ENCODE measurements at places on chromosomes 3 and 15.

DNA sequence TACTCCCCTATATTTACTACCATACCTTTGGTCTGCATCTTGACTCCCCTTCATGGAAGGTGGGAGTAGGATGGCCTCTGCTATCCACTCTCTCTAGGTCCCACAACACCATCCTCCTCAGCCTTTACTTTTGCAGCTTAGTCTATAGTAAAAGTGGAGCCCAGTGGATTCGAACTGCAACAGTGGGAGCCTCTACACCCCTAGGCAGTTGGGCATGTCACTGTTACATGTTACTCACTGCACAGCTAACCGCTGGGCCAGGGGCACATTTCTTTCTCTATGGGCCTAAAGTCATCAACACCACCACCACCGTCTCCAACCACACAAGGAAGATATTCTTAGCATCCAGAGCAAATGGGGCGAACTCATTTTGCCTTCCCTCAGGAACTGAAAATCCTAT, 62.9 kb downstream of the KLF13 start:
- DNase-seq = no peak

- no peak for DNase-seq
Observed at GRCh38 chr3:167001374-167001773, 378.7 kb downstream of the ZBBX start.

DNA sequence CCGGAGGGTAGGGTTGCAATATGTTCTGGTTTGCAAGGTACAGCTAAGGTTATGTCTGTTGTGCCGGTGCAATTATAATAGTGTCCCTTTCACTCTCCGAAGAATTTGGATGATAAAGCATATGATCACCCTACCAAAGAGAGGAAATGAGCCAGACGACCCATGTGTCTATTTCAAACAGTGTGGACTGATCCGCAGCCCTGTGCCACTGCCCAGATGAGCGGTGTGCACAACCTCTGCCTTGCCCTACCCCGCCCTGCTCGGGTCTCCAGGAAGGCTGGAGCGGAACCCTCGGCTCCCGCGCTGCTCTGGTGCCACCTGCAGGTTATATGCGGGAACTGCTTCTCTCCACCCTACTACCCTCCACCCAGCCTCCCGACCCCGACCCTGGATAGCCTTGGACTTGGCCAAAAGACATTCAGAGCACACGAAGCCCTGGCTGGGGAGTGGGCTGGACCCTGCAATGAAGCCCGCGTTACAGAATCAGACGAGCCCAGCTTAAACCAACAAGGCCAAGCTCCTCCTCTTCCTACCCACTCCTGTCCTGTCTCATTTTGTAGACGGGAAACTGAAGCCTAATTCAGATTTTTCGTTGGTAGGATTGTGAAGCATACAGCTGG, 68.4 kb upstream of the CHRNB4 start:
- peak; percentile 36 for DNase-seq

- no peak for DNase-seq
Observed at GRCh38 chr3:97817965-97818364, 3.8 kb upstream of the CRYBG3 start.

- no peak for DNase-seq
Observed at GRCh38 chr3:181728470-181729340, 17.0 kb downstream of the SOX2 start.

DNA sequence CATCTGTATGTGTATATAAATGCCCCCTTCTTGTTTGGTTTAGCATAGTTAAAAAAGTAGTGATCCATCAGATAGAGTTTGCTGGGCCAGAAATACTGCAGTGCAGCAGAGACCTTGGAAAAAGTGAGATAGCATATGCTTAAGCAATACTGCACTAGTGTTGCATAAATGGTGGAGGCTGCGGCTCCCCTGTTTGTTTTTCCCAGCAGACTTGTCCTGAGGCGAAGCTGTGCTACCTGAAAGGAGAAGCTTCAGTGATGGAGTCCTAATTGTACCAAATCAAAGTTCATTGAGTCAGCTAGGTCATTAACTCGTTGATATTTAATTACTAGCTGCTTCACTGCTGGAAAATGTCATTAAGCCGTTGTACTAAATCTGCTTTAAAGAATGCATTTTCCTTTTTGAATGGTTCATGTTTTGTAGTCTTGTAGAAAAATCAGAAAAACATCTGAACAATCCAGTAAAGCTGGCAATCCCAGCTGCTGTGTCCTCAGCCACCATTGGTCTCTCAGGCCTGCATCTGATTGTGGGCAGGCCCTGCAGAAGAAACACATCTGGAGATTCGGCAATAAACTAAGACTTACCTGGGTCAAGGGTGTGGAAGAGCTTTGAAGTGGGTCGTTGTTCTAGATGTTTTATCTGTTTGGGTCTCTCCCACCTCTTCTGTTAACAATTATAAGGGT, 169.6 kb downstream of the B3GALNT1 start:
- DNase-seq = no peak

DNA sequence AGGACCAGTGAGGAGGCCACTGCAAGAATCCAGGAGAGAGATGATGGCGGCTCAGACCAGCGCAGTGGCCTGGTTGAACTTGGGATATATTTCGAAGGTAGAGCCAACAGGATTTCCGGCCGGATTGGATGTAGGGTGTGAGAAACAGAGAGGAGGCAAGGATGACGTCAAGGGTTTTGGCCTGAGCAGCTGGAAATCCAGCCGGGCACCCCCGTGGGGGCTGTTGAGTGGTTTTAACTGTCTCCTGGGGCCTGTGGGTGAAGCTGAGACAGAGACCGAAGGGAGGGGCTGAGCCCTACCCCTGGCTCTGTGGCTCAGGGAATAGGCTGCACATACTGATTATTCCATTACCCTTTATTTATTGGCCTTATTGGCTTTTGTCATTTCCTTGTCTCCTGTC, 45.7 kb downstream of the EXOG start:
- peak; percentile 98 for DNase-seq

- DNase-seq = no peak
Observed at GRCh38 chr3:15653321-15653720, 51.8 kb downstream of the BTD start.

- DNase-seq = no peak
Observed at GRCh38 chr15:68808091-68808490, 12.6 kb downstream of the ANP32A start.

GRCh38 chr15:58771621-58772250, 634 bp downstream of the MINDY2 start:
- peak; percentile 13 for DNase-seq

DNA sequence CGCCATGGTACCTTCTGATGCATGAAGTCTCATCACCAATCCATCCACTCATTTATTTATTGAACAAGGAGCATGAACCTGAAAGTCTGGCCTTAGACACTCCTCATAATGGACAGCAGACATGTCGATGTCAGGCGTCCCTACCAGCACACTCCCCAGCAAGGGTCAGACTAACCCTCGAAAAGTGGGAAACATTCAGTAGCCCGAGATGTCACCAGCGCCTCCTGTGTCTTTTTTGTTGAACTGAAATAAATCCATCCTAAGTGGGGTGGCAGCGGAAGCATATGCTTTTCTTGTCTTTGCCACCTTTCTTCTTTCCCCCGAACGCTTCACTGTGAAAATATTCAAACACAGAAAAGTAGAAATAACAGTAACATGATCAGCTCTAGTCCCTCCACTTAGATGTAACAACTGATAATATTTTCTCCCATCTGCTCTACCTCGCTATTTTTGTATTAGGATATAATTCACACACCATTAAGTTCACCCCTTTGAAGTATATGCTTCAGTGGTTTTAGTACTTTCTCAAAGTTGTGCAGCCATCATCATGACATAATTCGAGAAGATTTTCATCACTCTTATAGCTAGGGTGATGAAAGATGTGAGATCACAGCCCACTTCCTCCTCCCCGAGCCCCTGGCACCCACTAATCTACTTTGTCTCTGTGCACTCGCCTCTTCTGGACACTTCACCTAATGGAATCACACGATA, 121.6 kb downstream of the ADAMTS17 start:
- DNase-seq = no peak

DNA sequence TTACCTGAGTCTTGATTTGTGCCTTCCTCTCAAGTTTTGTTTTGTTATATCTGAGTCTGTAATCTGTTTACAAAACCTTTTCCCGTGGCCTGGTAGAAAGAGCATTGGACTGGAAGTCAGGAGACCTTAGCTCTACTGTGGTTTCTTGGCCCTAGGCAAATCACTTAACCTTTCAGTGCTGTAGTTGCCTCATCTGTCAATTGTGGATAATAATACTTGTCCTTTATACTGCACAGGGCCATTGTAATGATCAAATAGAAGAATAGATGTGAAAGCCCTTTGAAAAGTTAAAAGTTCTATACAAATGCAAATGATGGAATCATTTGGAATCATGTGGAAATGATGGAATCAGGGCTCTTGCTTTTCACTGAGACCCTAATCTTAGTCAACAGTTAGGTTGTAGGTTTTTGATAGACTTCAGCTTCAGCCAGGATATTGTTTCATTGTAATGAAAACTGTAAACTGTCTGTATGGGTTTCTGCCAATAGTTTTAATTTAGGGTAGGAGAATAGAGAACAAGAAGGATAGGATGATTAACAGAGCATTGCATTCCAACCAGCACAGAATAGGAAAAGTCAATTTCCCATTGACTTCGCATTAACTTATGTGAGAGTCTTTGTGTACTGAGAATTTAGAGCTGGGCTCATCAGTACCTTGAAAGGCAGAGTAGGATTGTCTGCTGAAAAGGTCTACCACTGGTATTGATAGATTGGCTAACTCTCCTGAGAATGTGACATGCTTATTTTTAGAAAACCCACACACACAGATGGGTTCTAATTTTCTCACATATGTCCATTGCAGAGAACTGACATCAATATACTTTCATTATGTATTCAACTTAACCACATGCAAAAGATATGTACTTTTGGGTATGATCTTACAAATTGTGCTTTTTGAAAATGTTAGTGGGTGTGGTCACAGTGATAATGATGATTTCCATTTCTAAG, 21.8 kb downstream of the MAP2K5 start:
- no peak for DNase-seq

DNA sequence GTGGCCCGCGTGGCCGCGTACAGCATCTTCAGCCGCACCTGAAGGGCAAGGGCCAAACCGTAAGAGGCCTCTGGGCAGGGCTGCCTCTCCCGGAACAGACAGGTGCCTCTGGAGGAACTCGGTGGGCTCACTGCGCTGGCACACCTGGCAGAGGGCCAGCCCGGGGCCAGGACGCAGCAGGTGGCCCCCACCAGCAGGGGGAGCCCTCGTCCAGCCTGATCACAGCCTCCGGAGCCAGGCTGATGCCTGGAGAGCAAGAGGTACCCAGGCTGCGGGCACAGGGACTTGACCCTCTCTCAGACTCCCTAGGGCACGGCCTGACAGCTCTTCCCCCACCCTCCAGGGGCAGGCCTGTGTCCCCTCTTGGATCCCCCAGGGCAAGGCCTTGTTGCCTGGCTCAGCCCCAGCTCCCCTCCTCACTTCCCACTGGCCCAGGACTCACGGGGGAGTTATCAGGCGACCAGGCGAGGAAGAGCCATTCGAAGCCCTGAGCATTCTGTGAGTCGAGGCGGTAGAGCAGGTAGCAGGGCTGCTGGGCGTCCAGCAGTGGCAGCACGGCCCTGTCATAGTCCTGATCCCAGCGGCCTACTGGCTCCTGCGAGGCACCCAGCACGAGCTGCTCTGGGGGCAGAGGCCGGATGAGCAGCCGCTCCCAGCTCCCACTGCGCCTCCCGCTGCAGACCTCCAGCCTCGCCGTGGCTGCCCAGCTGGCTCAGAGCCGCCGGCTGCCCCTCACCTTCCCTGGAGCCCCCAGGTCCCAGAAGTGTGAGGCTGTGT, 6.2 kb upstream of the TLR9 start:
- peak; percentile 35 for DNase-seq

- DNase-seq = no peak
Observed at GRCh38 chr3:127100459-127101410, 92.2 kb upstream of the PRR23E start.

DNA sequence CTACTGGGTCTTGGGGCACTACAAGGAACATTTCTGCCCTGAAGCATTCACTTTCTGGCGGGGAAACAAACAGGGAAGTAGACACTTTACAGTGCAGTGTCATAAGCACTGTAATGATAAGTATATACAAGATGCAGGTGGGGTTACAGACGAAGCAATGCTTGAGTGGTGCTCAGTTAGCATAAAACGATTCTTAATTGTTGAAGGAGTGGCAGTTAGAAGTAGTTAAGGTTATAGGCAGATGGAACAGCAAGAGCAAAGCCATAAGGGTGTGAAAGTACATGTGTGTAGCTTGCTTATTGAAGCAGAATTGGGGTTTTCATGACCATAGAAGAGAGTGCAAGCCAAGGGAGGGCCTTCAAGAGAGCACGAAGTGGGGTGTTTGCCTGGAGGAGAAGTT, 46.2 kb downstream of the SLC25A26 start:
- no peak for DNase-seq

- no peak for DNase-seq
Observed at GRCh38 chr15:38374556-38374955, 79.4 kb upstream of the FAM98B start.

All from LHCN-M2 (cell line).